ENCODE measurements at places on chromosomes 5 and 9. TPM values are rescaled to one million over a fixed set of nuclear protein-coding genes. Genes with fewer than 3 reads are reported as not detected.
A peak's percentile ranks its signal among the peaks of the same experiment; 100 is the strongest.

DNA sequence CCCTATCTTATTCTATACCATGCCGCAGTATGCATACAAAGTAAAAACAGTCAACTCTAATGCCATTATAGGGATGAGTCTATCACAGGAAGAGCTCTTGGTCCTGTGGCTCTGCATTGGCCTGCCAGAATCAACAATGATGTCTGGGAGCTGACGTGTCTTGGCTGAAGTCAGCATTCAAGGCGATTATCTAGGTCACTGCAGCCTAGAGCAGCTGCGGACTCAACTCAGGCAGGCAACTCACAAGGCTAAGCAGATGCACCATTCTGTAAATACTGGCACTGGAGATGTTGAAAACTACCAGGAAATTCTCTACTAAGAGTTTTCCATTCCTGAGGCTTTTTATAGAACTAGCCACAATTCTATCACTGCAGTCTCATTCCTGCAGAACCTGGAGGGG is 13.3 kb downstream of the SPATA9 start:
- H3K36me3 ChIP-seq = no peaks in the 10 kb centered on the region
- H3K27ac ChIP-seq = peak overlapping the region; percentile 64
- no peak overlapping the region for H3K4me3 ChIP-seq
- H3K4me1 ChIP-seq = peaks cover 3% of the 10 kb centered on the region
- H3K27me3 ChIP-seq = no peaks in the 10 kb centered on the region

DNA sequence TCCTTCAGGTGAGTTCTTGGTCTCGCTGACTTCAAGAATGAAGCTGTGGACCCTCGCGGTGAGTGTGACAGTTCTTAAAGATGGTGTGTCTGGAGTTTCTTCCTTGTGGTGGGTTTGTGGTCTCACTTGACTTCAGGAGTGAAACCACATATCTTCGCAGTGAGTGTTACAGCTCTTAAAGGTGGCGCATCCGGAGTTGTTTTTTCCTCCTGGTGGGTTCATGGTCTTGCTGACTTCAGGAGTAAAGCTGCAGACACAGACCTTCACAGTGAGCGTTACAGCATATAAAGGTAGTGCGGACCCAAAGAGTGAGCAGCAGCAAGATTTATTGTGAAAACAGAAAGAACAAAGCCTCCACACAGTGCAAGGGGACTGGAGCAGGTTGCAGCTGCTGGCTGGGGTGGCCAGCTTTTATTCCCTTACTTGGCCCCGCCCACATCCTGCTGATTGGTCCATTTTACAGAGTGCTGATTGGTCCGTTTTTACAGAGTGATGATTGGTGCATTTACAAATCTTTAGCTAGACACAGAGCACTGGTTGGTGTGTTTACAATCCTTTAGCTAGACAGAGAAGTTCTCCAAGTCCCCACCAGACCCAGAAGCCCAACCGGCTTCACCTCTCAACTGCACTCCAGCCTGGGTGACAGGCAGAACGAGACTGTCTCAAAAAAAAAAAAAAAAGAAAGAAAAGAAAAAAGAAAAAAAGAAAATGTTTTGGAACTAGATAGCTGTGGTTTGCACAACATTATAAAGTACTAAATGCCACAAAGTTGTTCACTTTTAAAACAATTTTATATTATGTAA is 9.1 kb upstream of the ERMP1 start:
- H3K4me1 ChIP-seq = peaks cover 36% of the 10 kb centered on the region
- H3K36me3 ChIP-seq = no peaks in the 10 kb centered on the region
- H3K27ac ChIP-seq = no peak overlapping the region
- H3K27me3 ChIP-seq = no peaks in the 10 kb centered on the region
- H3K4me3 ChIP-seq = no peak overlapping the region

GRCh38 chr5:138985256-138985655 is 110.1 kb upstream of the LRRTM2 start:
- H3K36me3 ChIP-seq = no peaks in the 10 kb centered on the region
- no peaks in the 10 kb centered on the region for H3K27me3 ChIP-seq
- H3K4me1 ChIP-seq = peaks cover 6% of the 10 kb centered on the region
- H3K4me3 ChIP-seq = no peak overlapping the region
- no peak for DNase-seq

- peaks cover 11% of the 10 kb centered on the region for H3K4me1 ChIP-seq
- DNase-seq = no peak
- no peaks in the 10 kb centered on the region for H3K36me3 ChIP-seq
- no peak overlapping the region for H3K4me3 ChIP-seq
Measured at GRCh38 chr9:131660466-131661405, 79.1 kb downstream of the RAPGEF1 start.

DNA sequence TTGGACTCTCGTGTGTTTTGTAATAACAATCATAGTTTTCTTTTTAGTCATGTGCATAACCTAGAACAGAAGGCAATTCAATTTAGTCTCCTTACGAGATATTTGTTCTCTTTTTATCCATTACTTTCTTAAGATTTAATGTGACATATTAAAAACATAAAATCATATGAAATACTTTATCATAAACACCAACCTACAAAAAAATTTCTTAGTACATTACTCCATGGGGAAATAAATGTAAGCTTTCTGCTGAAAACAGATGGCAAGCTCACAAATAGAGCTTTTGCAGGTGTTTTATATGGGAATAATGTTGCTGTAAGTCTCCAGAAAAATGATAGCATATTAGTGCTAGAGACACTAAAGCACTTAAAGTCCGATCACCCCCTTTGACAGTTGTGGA is 1035.2 kb upstream of the ARRDC3 start:
- no peaks in the 10 kb centered on the region for H3K27me3 ChIP-seq
- no peaks in the 10 kb centered on the region for H3K4me1 ChIP-seq
- no peaks in the 10 kb centered on the region for H3K36me3 ChIP-seq
- no peak overlapping the region for H3K4me3 ChIP-seq
- DNase-seq = no peak

DNA sequence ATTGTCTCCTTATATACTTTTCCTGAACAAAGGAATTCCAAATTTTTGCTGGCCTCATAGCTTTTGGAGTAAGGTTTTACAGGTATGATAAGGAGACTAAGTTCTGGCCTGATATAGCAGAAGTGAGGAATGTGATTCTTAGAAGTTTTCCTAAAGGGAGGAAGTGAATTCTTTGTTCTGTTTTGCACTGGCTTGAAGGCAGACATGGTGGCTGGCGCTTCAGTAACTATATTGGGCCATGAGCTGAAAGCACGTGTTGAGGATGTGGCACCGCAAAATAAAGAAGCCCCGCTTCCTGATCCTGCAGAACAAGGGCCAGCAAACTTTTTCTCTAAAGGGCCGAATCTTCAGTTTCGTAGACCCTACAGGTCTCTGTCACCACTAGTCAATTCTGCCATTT is 224.2 kb downstream of the SNX18 start:
- no peak overlapping the region for H3K4me3 ChIP-seq
- no peaks in the 10 kb centered on the region for H3K36me3 ChIP-seq
- DNase-seq = no peak
- H3K4me1 ChIP-seq = peaks cover 12% of the 10 kb centered on the region
- no peaks in the 10 kb centered on the region for H3K27me3 ChIP-seq

DNA sequence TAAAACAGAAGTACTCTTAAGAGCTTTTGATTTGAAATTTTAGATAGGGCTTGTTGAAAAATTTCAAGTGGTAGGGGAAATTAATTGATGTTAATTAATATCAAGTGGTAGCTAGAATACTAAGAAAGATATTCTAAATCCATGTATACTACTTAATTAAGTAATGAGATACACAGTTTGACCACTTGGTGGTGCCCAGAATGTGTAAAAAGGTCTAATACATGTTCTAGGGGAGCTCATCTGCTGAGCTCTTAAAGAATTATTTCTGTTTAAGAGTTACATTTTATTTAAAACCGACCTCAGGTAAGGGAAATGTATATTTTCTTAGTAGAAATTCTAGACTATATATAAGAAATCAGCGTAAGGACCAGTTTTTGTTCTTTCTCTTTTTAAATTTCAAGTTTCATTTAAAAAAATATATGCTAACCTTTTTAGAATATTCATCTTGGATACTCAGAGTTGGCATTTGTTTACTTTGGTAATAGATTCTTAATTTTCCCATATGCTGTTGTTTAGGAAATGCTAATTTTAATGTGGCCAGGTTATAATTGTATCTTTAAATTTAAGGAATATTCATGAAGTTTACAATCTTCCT is 61.5 kb downstream of the LNPEP start:
- DNase-seq = no peak
- H3K4me1 ChIP-seq = no peaks in the 10 kb centered on the region
- no peaks in the 10 kb centered on the region for H3K27me3 ChIP-seq
- no peak overlapping the region for H3K4me3 ChIP-seq
- no peak overlapping the region for H3K27ac ChIP-seq

DNA sequence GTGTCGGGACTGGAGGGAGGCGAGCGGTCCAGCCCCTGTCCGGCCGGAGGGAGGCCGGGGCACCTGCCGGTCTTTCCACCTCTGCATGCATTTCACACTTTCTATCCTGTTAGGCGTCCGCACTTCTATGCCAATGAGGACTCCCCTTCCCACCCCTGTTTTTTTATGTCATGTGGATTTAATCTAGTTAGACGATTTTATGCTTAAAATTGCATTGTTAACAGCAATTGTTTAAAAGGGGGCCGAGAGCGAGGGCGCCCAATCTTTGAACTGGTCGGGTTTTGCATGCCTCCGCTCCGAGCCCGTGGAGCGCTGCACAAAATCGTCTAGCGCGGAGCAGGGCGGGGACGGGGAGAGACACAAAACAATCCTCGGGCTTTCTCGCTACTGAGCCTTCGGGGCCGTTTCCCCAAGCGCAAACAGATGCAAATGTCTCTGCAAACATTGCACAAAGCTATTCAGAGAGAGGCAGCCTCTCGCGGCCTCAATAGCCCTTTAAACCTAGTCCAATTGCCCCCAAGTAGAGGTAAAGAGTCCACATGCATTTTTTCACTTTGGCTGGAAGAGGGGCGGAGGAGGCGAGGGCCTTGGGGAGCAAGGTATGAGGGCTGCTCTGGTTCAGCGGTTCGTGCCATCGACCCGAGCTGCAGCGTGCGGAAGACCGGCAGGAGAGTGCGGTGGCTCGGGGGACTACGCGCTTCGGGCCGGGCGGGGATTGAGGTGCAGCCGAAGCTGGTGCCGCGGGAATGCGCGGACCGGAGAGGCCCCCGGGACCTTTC is 37.5 kb upstream of the TIFAB start:
- no peaks in the 10 kb centered on the region for H3K27me3 ChIP-seq
- no peaks in the 10 kb centered on the region for H3K36me3 ChIP-seq
- H3K27ac ChIP-seq = no peak overlapping the region
- H3K4me3 ChIP-seq = peak overlapping the region; percentile 42
- peaks cover 42% of the 10 kb centered on the region for H3K4me1 ChIP-seq

DNA sequence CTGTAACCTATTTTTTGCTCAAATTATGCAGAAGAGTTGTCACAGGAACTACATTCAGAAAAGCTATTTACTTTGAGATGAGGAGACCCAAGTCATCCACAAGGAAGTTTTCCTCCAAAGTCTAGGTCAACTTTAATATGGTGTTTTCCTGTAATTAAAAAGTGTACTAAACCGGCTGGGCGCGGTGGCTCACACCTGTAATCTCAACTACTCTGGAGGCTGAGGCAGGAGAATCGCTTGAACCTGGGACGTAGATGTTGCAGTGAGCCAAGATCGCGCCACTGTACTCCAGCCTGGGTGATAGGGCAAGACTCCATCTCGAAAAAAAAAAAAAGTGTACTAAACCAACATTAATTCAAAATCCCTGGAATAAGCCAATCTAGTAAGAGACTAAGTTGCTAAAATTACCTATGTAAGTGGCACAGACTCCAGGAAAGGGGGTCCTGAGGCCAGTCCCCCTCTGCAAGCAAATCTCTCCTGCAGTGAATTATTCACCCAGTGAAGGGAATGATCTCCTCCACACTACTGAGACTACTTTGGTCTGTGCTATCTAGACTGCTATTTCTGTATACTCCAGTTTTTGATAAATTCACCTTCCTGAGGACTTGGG is 38.9 kb downstream of the FNBP1 start:
- H3K4me3 ChIP-seq = no peak overlapping the region
- H3K27ac ChIP-seq = no peak overlapping the region
- H3K4me1 ChIP-seq = peaks cover under 1% of the 10 kb centered on the region
- DNase-seq = no peak

- H3K4me3 ChIP-seq = no peak overlapping the region
- H3K27ac ChIP-seq = peak overlapping the region; percentile 29
- no peaks in the 10 kb centered on the region for H3K27me3 ChIP-seq
- peaks cover 36% of the 10 kb centered on the region for H3K36me3 ChIP-seq
Measured at GRCh38 chr9:137095664-137096517, 9.1 kb downstream of the MAN1B1 start.

IGIP gene
- 7.7 TPM for total RNA-seq

CEL gene
- 3.2 TPM for total RNA-seq

SHC3 gene
- 8.0 TPM for total RNA-seq

NR5A1 gene
- total RNA-seq = not detected

C5 gene
- 5.1 TPM for total RNA-seq
